Right cardiac atrium (tissue), 5 donors: ENCODE measurements at places on chromosomes 5 and 9. TPM values are rescaled to one million over a fixed set of nuclear protein-coding genes. Genes with fewer than 3 reads are reported as not detected.
A peak's percentile ranks its signal among the peaks of the same experiment; 100 is the strongest.

- no peak for DNase-seq
Measured at GRCh38 chr5:107123014-107123413, 547.7 kb downstream of the EFNA5 start.

DBH gene
- not detected for total RNA-seq

SIT1 gene
- not detected for total RNA-seq

CDKN2A gene
- total RNA-seq: not detected

DNA sequence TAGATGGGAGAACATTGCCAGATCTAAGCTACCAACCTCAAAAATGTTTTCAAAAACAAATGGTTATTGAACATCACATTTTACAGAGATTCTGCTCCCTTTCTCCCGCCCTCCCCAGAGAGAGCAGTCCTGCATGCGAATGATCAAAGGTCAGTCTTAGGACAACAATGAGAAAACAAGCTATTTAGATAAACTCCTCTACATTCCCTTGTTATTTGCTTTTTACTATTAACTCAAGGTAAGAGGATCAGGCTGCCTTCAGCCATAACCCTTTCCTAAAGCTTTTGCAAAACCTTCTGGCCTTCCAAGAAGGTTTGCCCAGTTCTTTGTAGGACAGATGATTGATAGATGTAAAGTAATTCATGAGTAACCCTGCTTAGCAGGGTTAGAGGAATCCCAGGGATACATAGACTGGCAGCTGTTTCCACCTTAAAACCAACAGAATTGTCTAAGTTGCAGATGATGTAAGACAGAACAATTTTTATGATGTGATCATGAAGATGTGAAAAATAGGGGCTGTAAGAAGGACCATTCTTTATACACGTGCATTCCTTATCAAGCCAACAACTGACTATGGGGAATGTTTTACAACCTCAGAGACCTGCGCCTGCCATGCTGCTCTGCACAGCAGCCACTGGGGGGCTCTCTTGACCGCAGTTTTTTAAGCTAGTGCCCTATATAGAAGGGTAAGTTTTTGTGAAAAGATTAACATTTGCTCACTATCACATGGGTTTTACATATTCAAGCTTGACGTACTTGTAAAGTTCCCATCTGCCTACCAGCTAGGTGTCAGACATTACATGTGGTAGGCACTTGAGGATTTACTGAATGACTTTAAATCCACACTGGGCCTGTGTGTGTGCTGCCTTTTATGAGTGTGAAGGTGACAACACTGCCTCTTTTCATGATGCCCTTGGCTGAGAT is 2.3 kb upstream of the ZNF782 start:
- DNase-seq: peak; percentile 33

DNA sequence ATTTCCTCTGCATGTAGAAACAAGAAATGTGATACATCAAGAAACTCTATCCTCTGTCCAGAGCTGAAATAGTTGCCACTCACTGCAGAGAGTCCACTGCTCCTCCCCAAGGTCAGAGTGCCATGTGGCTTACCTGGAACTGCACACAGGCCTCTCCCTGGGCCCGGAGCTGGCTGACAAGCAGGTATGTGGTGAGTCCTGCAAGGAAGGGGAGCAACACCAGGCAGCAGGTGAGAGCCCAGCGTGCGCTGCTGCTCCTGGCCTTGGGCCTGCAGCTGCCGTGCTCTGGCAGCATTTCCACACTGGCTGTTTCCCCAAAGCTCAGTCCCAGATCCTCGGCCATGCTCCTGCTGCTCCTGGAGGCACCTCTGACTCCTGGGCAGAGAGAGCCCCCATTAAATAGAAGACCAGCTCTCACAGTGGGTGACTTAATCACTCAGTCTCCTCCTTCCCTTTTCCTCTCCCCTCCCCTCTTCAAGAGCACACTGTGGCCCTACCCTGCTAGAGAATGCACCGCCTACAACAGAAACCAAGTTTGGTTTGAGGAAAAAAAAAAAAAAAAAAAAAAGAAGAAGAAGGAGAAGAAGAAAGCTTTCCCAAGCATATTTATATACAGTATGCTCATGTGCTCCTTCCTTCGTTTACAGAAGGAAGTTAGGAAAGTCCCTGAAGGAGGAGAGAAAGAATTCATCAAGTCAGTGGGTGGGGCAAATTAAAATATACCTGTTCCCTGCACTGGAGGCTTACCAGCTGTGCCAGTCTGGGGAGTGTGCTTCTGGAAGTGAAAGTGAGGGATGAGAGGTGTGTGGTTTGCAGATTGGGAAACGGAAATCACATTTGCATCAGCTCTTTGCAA is at the start of gene TNFSF15:
TSS of gene TNFSF15 (minus strand) at position 370 of the 856 bp plus-strand sequence. CDS start at position 343, 27 bp downstream.
- no peak for DNase-seq

GRCh38 chr5:126000507-126000906 is 422.7 kb upstream of the GRAMD2B start:
- DNase-seq: no peak

- DNase-seq: no peak
Measured at GRCh38 chr9:134195558-134195957, 31.2 kb upstream of the RNU6ATAC start.

DNA sequence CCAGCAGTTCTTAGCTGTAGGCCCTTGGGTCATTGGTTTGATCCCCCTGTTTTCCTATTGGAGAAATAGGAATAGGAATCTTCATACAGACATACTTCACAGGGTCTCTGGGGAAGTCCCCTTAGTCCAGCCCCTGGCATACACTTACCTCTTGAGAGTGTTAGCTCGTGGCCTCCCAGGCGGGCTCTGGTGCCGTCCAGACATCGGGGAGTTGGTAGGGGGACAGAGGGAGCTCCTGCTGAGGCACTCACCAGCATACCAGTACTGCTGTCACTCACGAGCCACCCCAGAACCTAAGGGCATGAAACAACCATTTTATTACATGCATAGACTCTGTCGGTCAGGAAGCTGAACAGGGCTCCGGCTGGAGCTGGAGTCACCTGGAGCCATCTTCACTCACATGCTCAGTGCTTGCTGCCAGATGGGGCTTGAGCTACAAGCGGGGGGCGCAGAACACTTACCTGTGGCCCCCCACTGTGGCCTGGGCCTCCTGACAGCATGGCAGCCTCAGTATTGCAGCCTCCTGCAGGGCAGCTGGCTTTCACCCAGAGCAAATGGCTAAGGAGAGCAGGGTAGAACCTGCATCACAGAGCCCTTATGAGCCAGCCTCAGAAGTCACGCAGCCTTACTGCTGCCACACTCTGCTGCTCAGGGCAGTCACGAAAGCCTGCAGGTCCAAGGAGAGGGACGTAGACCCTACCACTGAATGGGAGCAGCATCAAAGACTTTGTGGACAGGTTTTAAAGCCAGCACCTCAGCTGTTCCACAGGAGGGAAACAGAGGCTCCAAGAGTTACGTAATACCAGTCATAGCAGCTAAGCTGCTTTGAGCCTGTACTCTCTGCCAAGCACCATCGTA is 58.3 kb upstream of the ANGPTL2 start:
- DNase-seq: peak; percentile 15

GRCh38 chr9:135604437-135605237 is 34.7 kb downstream of the GLT6D1 start:
- DNase-seq: no peak

SARDH gene
- 2.9 TPM for total RNA-seq

CD72 gene
- total RNA-seq: 0.60 TPM

- DNase-seq: no peak
Measured at GRCh38 chr5:53031695-53032096, 42.5 kb downstream of the ITGA2 start.

GRCh38 chr9:101409079-101409477 is 10.4 kb downstream of the ZNF189 start:
- DNase-seq: no peak

GRCh38 chr9:757246-757881 is 84.1 kb upstream of the DMRT1 start:
- DNase-seq: no peak

- no peak for DNase-seq
Measured at GRCh38 chr5:57299986-57300385, 126.1 kb downstream of the GPBP1 start.

DNA sequence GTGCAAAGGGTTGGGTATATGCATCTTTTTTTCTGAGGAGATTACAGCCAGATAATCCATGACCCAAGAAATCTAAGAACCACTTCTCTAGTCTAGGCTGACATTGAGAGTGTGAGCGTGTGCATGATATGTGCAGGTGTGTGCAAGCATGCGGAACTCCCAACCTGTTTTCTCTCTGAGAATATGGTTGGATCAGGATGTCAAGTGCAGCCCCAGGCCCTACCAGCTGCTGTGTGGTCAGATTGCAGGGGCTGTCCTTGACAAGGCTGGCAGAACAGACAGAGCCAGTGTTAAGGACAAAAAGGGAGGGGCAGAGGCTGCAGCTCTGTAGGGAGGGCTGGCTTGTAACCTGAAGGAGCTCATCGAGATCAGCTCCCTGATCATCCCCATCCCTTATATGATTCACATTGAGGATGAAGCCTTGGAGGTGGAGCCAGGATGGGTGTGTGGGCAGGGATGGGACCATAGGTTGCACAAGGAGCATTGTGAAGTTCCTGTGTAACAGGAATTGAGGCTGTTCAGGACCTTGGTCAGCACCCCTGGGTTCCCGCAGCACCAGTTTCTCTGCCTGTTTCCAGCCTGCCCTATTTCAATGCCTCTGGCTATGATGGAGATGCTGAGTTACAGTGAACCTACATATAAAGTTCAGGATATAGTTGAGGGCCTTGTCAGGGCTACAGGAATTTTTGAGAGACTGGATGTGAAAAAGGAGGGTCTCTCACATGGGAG is 52.6 kb upstream of the ARAP3 start:
- DNase-seq: peak; percentile 71

DNA sequence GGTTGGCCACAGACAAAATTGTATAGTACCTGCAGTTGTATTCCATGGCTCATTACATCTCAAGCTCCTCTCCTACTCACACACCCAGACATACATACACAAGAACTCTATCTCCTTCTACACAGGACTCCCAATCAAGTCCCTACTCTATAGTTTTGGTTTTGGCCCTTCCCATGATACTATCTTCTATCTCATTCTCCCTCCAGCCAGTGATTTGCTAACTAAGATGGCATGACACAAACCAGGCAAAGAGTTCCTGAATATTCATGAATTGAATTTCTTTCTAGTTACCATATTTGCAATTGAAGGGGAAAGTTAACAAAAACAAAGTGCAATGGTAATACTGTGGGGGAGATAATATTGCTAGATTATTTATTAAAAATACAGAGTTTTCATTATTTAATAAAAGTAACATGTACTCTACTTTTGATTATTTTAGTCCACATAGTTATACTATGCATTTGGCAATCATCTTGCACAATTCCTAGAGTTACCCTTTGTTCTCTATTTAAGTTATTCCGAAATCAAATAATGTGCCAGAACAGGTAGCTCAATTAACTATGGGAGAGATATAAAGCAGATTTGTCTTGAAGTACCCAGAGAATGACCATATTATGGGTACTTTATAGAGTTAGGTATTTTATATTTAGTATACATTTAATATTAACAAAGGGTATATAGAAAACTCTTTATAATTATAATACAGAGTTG is 9.6 kb upstream of the LURAP1L start:
- DNase-seq: no peak

PAPPA gene
- 7.0 TPM for total RNA-seq

RC3H2 gene
- 38.2 TPM for total RNA-seq

DNA sequence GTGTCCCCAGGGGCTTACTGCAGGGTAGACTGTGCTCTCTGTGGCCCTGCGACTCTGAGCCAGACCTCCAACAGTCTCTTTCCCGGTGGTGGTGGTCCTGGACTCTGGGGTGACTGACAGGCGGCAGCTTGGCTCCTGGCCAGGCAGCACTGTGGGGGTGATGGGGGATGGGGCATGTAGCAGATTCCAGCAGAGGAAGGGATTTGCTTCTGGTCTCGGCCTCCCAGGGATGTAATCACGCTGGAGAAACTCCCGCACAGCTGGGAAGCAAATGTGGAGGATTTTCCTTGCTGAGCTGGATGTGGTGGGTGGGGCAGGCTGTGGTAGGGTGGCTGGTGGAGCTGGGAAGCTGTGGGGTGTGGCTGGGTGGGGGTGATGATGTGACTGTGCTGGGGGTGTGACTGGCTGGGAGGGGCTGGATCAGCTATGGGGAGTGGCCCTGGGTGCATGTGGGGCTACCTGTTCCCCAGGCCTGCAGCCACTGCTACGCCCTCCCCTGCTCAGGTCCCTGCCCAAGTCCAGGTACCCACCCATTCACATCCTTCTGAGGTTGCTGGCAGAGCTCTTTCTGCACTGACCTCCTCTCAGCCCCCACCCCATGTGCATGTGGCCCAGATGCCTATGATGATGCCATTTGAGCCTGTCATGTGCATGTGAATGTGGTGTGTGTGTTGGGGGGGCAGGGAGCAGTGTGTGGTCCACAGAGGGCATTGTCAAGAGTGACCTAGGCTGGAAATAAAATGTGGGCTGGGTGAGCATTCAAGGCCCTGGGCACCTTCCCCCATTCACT is 3.8 kb downstream of the NDST1 start:
- peak; percentile 67 for DNase-seq

DNA sequence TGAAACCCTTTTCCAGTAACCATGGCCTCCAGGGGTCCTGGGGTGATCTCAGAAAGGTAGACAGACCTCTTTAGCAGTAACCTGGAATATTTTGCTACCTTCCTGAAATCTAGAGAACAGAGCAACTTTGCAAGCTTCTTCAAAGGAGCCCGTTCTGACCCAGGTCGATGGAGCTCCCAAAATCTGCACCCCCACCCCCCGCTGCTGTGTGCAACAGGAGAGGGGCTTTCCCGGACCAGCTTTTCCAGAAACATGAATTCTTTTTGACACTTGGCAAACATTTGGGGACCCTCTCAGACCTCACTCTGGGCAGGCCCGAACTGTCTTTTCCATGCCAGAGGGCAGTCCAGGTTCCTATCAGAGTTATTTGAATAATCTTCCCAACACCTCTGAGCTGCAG is 65.3 kb downstream of the KCNIP1 start:
- DNase-seq: no peak

TEK gene
- total RNA-seq: 21.7 TPM

DNA sequence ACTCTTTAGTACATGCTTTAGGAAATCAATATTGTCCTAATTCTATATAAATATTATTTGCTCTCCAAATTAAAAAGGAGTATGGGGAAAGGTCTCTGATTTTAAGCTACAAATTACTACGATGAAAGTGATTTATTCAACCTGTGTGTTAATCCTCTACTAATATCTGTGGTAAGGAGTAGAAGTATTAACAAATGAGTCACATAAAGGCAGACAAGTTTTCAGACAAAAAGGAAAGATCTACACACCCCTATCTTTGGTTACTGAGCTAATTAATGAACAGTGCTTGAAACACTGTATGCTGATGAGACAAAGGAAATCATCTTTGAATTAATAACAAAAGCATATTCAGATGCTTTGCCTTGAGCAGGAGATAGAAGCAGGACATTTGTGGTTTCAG is 15.9 kb downstream of the LOX start:
- no peak for DNase-seq

ARL14EPL gene
- total RNA-seq: not detected

DNA sequence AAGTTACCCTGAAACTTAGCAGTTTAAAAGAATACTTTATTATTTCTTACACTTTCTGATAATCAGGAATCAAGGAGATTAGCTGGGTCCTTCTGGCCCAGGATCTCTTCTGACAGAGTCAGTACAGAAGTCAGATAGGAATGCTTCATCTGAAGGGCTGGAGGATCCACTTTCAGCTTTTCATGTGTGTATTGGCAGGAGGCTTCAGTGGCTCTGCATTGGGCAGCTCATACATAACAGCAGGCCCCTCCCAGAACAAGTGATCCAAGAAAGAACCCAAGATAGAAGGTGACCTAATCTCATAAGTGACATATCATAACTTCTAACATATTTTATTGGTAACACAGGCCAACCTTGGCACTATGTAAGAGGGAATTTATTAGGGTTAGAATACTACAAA is 258.4 kb downstream of the HCN1 start:
- DNase-seq: no peak
